ENCODE measurements at places on chromosomes 1 and 21. TPM values are rescaled to one million over a fixed set of nuclear protein-coding genes. Genes with fewer than 3 reads are reported as not detected.

Gene TMPRSS3
- total RNA-seq, result 2.0 TPM

- peak; percentile 30 for DNase-seq
Observed at GRCh38 chr1:168945870-168946269, 160.6 kb upstream of the ATP1B1 start.

GRCh38 chr1:167849666-167850065, 64.3 kb downstream of the ADCY10 start:
- DNase-seq, result peak; percentile 32

- DNase-seq, result no peak
Observed at GRCh38 chr1:77044133-77044849, 174.9 kb downstream of the PIGK start.

- no peak for DNase-seq
Observed at GRCh38 chr21:29557200-29557599, 258.5 kb downstream of the BACH1 start.

Measured in epithelial cell of proximal tubule (primary cell).